ENCODE measurements at places on chromosomes 1 and 21.

- no peak for DNase-seq
Observed at GRCh38 chr1:43619996-43620920, 29.7 kb upstream of the KDM4A start.

- no peak for DNase-seq
Observed at GRCh38 chr1:145983206-145983675, 13.1 kb downstream of the TXNIP start.

DNA sequence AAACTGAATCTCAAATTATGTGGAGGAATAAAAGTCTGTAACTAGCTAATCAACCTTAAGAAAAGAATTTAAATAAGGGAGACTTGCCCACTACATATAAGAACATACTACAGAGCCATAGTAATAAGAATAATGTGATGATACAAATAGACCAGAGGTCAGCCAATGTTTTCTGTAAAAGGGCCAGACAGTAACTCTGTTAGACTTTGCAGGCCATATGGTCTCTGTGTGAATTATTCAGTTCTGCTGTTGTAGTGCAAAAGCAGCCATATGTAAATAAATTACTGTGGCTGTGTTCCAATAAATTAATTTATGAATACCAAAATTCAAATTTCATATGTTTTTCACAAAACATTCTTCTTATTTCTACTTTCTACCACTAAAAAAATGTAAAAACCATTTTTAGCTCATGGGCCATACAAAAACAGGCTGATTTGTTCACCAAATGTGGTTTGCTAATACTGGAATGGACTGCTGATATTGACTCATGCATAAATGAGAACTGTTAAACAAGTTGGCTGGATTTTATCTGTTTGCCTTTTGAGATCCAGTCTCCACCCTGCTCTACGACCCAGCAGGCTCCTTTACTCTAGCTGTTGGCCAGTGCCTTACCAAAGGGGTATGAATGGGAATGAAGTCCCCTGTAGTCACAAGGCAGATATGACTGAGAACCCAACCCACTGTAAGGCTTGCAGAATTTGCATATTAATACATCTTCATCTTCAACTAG, 98.2 kb upstream of the ZNHIT6 start:
- DNase-seq = no peak

GRCh38 chr1:25922971-25923552, 16.8 kb upstream of the STMN1 start:
- peak; percentile 68 for DNase-seq

GRCh38 chr1:17460219-17460618, 20.7 kb upstream of the RCC2 start:
- no peak for DNase-seq

Measured in hippocampal formation (tissue), 2 donors.